ENCODE measurements at places on chromosomes 11 and 22.
A peak's percentile ranks its signal among the peaks of the same experiment; 100 is the strongest.

GRCh38 chr22:24282401-24282800 lies 11.8 kb downstream of the SPECC1L start:
- DNase-seq, result no peak

DNA sequence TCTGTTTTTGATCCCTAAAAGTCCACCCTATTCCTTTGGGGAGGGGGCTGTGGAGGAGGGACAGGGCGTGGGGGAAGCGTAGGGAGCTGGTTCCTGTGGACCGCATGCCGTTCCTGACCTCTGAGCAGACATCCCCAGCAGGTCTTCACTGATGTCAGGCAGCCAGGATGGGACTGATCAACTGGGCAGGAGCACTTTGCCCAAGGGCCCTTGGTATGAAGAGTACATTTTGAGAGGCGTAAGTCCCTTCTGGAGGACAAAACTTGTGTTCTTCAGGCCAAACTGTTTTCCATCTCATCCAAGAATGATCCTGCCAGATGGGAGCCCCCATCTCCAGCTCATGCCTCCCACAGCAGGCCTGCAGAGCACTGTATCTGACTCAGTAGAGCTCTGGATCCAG lies 80.9 kb upstream of the NARS2 start:
- no peak for DNase-seq

GRCh38 chr11:44529895-44530412 lies 35.5 kb upstream of the CD82 start:
- no peak for DNase-seq

GRCh38 chr11:125995313-125995712 lies 49.5 kb downstream of the VSIG10L2 start:
- DNase-seq, result no peak

- DNase-seq, result peak; percentile 5
Observed at GRCh38 chr11:79902493-79902892, 461.7 kb upstream of the TENM4 start.

GRCh38 chr11:126477535-126478305 lies 122.2 kb downstream of the ST3GAL4 start:
- no peak for DNase-seq

GRCh38 chr11:61035526-61035835 lies 64.0 kb downstream of the CD6 start:
- no peak for DNase-seq

GRCh38 chr11:16606784-16607674 lies 131.4 kb upstream of the C11orf58 start:
- no peak for DNase-seq

GRCh38 chr11:2721210-2721916 lies 21.6 kb upstream of the KCNQ1OT1 start:
- DNase-seq, result no peak

DNA sequence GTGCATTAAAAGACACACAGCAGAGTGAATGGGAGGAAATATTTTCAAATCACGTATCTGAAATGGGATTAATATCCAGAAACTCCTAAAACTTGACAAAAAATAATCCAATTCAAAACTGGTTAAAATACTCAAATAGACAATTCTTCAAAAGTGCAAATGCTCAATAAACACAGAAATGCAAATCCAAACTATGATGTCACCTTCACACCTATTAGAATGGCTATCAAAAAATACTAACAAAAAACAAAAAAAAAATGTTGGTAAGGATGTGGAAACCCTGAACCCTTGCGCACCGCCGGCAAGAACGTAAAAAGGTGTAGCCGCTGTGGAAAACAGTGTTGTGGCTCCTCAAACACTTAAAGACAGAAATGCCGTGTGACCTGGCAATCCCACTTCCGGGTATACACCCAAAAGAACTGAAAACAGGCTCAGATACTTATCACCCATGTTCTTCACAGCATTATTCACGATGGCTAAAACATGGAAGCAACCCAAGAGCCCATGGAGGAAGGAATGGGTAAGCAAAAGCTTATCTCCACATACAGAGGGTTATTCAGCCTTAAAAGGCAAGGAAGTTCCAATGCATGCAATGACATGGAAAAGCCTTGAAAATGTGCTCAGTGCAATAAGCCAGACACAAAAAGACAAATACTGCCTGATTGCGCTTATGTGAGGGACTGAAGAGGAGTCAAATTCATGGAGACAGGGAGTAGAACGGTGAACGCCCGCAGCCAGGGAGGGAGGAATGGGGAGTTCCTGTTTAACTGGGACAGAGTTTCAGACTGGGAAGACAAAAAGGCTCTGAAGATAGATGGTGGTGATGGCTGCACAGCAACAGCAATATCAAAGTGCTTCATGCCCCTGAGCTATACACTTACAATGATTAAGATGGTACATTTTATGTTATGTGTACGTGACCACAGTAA lies 19.6 kb downstream of the BRD1 start:
- DNase-seq, result no peak

DNA sequence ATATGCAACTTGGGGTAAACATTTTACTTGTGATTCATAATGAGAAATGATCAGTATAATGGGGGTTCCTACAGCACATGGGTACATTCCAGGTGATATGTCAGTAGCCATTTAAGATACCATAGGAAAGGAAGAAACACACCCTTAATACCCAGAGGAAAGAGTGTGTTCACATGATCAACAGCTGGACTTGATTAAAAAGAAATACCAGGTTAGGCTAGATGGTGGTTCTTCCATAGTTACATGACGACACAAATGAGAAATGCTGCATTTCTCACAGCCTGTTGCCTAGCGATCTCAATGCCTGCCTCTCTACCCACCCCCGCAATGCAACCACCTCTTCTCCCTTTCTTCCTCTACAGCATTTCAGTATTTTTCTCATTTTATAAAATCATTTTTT lies 96.8 kb downstream of the TTC28 start:
- peak; percentile 85 for DNase-seq

DNA sequence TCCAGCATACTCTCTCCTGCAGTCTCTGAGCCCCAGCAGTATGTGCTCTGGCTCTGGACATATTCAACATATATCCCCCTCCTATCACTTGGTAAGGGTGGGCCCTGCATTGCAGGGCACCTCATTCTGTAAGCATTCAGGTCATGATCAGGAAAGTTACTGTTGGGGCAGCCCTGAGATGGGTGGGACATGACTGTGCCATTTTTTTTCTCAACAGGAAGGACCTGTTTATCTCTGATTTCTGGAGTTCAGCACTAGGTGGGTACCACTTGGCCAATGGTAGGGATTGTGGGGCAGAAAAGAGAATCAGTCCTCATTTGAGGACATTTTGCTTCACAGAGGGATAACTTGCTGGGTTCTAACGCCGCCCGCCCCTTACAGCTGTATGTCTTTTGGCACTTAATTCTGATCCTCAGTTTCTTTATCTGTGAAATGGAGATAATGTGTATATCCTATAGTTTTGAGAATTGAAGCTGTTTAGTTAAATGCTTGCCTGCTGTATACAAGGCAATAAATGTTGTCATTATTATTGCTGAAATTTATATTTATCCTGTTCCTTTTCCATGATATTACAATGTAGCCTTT lies 2.2 kb downstream of the SRRD start:
- no peak for DNase-seq

DNA sequence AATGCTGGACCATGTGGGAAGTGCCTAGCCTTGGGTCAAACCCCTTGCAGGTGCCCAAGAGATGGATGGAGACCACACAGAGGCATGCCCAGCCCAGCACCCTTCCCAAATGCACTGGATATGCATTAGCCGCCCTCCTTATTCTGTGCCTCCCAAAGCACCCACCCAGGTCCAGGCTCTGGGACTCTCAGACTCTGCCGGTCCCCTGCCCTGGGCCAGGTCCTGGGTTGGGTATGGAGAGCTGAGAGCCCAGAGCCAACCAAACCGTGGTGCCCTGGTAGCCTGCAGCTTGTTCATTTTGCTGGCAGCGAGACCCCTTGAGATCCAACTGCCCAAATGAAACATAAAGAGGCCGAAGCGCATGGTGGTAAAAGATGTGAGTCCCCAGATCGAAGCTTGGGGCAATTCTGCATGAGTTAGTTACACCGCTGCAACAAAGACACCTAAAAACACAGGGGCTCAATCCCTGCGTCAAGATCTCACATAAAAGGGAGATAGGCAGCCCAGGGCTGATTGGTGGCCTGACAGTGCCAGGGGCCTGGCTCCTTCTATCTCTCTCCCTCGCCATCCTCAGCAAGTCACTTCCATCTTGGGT lies 61.5 kb downstream of the MYEOV start:
- no peak for DNase-seq

DNA sequence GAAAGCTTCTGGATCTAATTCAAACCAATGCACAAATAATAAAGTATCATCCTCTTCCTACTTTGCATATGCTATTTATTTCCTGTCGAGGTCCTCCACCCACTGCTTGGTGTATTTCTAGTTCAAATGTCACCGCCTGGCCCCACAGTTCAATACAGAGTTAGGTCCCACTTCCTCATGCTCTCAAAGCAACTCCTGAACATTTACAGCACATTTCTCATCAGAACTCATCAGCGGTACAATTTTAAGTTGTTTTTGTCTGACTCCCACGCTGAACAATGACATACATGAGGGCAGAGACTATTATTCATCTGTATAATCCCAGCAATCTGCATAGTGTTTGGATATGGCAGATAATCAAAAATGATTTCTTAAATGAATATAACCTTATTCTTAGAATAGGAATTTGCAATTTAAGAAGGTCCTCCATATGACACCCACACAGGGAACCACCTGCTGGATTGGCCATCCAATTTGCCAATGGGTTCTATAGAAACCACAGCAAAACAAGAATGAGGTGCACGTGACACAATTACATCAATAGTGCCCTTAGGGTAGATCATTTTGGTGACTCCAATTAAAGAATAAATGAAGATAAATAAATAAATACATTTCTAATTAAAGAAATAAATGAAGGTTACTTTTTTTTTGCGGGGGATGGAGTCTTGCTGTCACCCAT lies 54.2 kb downstream of the SLC25A17 start:
- DNase-seq, result no peak

DNA sequence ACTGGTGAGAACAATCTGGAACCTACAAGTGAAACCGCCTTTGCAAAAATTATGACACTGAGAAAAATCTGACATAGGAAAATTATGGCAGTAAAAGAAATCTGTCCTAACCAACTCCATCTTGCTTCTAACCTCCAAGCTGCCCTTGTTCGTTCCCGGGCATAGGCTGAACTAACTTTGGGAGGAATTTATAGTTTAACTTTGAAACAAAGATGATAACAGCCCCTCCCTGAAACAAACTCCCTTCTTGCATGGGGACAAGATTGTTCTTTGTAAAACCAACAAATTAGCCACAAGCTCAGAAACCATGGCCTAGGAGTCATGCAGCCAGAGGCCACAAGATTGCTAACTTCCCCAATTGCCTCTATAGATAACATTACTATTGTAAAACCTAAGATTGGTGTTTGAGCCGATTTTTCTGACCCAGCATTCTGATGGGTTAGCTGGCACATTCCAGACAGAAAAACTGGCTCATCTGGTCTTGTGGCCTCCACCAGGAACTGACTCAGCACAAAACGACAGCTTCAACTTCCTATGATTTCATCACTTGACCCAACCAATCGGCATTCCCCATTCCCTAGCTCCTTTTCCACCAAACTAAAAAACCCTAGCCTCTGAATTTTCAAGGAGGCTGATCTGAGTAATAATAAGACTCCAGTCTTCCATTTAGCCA lies 3.6 kb upstream of the CCDC81 start:
- DNase-seq, result no peak

- DNase-seq, result no peak
Observed at GRCh38 chr22:45677063-45677462, 5.4 kb downstream of the ATXN10 start.

GRCh38 chr22:39215070-39215396 lies 29.7 kb downstream of the PDGFB start:
- DNase-seq, result no peak

DNA sequence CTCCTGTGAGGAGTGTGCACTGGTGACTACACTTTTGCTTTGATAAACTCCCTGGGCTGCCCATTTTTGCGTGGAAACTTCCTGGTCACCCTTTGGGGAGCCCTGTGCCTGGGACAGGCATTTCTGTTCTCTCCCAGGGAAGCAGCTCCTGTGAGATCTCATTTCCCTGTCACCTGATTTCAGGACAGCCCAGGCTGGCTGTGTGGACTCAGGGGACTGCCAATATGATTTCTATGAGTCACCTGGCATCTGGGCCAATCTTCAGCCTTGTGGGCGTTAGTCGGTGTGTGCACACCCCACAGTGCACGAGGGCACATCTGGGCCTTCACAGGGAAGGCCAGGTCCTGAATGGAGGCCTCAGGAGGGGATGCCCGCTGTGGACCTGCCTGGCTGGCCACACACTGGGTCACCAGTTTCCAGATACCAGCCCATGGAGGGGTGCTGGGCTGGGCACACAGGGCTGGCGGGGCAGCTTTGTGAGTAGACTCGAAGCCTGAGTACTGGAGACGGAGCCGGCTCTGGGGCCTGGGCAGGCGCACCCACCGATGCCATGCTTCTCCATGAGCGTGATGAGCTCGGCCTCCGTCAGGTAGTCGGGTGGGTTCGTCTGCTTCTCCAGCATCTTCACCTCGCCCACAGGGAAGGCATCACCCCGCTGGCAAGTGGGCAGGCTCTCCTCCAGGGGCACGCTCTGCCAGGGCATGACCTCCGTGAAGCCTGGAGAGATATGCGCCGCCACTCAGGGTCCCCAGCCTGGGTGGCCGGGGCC lies 9.4 kb upstream of the PPM1F start:
- DNase-seq, result no peak

DNA sequence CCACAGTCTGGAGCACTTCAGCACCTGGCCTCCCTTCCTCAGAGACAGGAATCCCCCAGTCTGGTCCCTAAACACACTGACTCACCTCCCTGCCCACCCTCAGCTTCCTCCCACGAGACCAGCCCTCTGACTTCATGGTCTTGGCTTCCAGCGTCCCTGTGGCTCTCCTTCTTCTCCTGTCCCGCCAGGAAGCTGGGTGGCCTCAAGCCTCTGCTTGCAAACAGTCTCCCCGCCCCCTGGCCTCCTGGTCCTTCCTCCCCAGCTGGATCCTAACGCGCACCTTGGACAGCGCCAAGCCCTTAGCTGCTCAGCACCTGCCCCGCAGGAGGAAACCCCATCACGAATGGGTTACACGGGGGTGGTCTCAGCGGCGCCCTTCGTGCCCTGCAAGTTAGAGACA lies 4.5 kb downstream of the NCF4 start:
- no peak for DNase-seq

DNA sequence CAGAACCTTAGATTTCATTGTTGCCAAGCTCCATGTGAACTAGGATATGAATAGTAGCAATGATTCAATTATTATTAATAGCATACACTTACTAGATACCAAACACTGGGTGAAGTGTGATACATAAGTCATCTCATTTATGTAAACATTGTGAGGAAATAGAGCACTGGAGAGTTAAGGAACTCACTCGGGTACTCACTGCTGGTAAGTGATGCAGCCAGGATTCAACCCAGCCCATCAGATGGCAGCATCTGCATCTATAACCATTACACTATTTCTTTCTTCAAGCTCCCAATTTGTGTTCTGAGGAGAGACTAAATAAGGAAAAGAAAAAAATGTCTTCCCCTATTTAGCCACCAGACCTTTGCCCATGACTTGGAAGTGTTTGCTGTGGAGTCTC lies 10.2 kb upstream of the ALG8 start:
- peak; percentile 23 for DNase-seq

GRCh38 chr11:18461909-18462308 lies 6.3 kb downstream of the LDHAL6A start:
- no peak for DNase-seq

All from GM04503 (cell line).